ENCODE measurements at places on chromosomes 5 and 9.

DNA sequence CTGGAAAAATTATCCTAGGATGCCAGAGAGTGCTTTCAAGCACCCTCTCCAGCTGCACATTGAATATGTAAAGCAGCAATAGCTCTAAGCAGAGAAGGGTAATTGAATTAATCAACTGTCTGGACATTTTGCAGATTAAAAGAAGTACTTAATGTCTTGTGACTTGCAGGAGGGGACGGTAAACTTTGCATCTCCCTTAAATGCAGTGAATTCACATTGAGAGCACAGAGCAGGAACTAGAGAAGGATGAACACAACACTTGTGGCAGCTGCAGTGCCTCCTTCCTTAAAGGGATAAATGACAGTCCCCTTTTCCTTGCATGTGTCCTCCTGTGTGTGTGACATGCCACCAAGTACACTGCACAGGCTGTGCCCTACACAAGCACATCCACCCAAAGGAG lies 7.4 kb upstream of the CDK5RAP2 start:
- no peak for DNase-seq

GRCh38 chr5:161399996-161400562 lies 146.4 kb downstream of the GABRB2 start:
- no peak for DNase-seq

DNA sequence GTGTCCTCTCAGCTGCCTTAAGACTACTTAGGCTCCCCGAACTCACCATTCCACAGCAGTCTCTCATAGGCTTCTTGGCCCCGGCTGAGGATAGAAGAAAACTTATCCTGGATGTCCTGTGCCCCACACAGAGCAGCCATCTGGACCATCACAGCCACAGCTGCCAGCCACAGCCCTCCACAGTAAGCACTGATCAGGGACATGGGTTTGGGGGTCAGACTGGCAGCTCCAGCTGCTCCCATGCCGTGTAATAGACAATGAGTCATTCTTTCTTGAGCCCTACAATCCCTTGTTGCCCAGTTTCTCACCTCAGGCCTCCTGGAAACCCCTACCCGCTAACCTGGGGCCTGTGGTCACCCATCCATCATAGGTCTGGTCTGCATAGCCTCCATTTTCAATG lies 5.7 kb downstream of the CREB3 start:
- no peak for DNase-seq

GRCh38 chr9:75548871-75549270 lies 341.6 kb upstream of the PCSK5 start:
- no peak for DNase-seq

DNA sequence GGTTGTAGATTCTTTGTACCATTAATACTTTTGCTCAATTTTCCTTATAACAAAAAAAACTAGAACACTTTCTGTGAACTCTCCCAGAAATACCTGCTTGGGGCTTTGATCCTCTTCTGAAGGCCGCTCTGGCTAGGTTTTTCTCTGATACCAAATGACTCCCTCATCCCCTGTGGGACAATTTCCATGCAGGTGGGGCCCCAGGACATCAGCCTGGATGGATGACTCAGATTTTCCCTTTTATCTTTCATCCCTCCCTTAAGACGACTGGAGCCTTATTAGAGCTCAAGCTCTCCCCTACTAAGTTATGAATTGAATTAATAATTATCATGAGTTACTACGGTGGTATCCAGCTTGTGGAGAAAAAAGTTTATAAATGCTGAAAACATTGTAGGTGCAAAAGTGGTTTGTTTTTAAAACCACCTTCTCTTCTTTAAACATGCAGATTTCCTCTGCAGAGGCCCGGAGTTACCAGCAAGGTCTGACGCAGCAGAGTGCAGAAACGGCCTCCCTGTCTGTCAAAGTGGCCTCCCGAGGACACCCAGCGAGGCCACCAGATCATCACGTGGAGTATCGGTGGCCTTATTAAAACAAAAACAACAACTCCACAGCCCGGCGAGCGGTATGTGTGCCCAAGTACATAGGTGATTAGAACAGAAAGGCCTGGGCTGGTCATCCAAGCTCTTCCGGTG lies 50.8 kb upstream of the IRX4 start:
- DNase-seq: no peak
